Mucosa of gallbladder (tissue), 1 donor: ENCODE measurements at places on chromosomes 2 and 18. TPM values are rescaled to one million over a fixed set of nuclear protein-coding genes. Genes with fewer than 3 reads are reported as not detected.

GRCh38 chr2:238846378-238846627 is 1.6 kb upstream of the TWIST2 start:
- DNase-seq, result no peak

- no peak for DNase-seq
These were observed 86.8 kb upstream of the UXS1 start for GRCh38 chr2:106280722-106281446.

The ITGB1BP1 gene
- 75.2 TPM for total RNA-seq

DNA sequence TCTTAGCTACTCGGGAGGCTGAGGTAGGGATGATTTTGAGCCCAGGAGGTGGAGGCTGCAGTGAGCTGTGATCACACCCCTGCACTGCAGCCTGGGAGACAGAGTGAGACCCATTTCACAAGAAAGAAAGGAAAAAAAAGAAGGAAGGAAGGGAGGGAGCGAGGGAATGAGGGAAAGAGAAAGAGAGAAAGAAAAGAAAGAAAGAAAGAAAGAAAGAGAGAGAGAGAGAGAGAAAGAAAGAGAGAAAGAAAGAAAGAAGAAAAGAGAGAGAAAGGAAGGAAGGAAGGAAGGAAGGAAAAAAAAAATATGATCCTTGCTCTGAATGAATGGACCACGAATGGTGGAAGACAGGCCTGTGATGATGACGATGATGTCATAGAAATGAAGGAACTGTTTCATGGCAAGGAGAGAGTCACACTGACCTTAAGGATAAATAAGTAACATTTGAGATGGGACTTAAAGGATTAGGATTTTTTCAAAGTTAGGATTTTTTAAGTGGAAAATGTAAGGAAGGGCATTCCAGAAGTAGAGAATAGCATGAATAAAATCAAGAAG is 2.2 kb upstream of the GORASP2 start:
- DNase-seq, result no peak

DNA sequence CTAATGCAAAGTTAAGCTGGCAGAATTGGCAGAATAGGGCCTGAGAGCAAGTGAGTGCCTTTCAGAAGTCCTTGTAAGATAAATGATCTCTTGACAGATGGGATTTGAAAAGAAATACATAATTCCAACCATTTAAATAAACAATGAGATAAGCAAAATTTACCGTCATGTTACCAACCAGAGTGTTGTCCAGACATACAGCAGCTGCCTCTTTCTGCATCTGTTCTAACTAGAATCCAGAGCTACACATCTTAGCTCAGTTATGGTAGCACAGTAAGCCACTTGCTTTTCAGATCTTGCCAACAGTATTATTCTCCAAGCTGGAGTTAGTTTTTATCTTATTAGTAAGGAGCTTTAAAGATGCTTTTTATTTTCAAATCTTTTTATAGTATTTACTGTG is 179.6 kb downstream of the BARD1 start:
- no peak for DNase-seq

The INHA gene
- 0.37 TPM for total RNA-seq

DNA sequence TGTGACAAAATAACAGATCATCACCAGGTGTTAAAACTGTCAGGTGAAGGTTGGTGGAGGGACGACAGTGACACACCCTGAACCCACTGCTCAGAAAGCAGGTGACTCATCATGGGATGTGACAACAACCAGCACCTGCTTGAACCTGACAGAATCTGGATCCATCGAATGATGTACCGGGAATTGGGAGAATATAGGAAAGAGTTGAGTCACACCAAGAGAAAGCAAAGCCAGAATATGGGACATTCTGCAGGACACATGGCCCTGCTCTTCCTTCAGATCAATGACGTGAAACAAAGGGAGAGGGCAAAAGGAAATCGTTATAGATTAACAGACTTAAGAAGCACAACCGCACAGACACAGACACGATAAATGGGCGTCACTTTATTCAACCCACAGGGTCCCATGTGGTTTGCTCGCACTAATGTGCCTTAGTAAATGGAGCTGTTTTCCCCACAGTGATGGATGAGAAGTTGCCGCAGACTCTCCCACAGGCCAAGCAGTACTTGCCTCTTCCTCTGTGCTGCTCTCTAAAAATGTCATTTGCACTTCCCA is 100.1 kb downstream of the CRACDL start:
- DNase-seq, result no peak
